ENCODE measurements at places on chromosomes 1 and 21.
A peak's percentile ranks its signal among the peaks of the same experiment; 100 is the strongest.

- DNase-seq, result peak; percentile 72
Measured at GRCh38 chr21:42513985-42514882, 582 bp downstream of the SLC37A1 start.

- DNase-seq, result no peak
Measured at GRCh38 chr1:93549811-93550210, 101.9 kb downstream of the FNBP1L start.

GRCh38 chr1:214538496-214538895, 12.9 kb downstream of the PTPN14 start:
- no peak for DNase-seq

- DNase-seq, result no peak
Measured at GRCh38 chr1:12561121-12561520, 56.9 kb downstream of the DHRS3 start.

GRCh38 chr21:28731700-28732321, 260.9 kb downstream of the LTN1 start:
- no peak for DNase-seq

DNA sequence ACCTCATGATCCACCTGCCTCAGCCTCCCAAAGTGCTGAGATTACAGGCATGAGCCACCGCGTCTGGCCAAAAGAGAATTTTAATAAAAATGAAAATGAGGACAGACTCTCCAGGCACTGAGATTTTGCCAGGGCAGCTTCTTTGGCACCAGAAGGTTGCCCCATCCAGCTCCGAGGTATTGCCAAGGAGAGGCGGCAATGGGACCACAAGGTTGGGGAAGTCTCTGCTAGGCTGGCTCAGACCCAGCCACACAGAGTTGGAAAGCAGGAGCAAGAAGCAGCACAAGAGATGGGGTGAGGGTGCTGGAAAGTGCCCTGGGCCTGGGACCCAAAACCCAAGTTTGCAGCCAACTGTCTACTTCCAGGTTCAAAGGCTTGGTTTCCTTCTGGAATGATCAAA, 200.9 kb downstream of the HHIPL2 start:
- DNase-seq, result no peak

DNA sequence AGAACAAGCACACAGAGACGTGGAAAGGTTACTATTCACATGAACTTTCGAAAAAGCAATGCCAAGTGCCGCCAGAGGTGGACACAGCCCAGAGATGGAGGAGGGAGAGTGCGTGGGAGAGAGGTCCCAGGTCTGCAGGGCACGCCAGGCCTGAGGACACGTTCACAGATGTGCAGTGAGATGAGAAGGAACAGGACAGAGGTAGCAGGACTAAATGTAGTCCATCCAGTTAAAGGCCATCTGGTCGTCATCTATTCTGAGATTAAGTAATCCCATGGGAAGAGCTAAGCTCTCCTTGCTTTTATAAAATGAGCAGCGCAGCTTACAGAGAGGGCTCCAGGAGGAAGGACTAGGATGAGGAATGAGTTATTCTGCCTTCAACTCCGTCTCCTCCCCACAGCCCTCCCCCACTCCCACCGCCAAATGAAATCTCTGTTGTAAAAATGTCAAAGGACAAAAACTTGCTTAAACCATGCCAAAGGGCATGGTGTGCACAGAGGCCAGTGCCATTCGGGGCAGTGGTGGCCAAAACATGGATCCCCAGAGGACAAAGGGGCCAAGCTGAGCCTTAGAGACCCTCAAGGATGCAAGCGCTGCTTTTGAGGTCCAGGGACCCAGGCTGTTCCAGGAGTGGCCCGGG, 85.4 kb upstream of the SLC25A33 start:
- no peak for DNase-seq

Measured in CD4-positive, alpha-beta T cell treated with Interleukin-1 beta for 1 hour (primary cell).